ENCODE measurements at places on chromosomes 2 and 18. TPM values are rescaled to one million over a fixed set of nuclear protein-coding genes. Genes with fewer than 3 reads are reported as not detected.

Gene GPD2
- 79.6 TPM for total RNA-seq

Gene RGPD4
- total RNA-seq = not detected

Gene MYO7B
- 2.3 TPM for total RNA-seq

Gene ANO7
- total RNA-seq = 1.6 TPM

Gene GREB1
- total RNA-seq = 83.6 TPM

Gene RBKS
- 1.1 TPM for total RNA-seq

Gene SLC40A1
- total RNA-seq = 162 TPM

Gene MATN3
- 2.9 TPM for total RNA-seq

Gene AGXT
- total RNA-seq = not detected

Gene GKN1
- not detected for total RNA-seq

Data from breast epithelium (tissue), 4 donors.